ENCODE measurements at places on chromosomes 1 and 21. TPM values are rescaled to one million over a fixed set of nuclear protein-coding genes. Genes with fewer than 3 reads are reported as not detected.
A peak's percentile ranks its signal among the peaks of the same experiment; 100 is the strongest.

DNA sequence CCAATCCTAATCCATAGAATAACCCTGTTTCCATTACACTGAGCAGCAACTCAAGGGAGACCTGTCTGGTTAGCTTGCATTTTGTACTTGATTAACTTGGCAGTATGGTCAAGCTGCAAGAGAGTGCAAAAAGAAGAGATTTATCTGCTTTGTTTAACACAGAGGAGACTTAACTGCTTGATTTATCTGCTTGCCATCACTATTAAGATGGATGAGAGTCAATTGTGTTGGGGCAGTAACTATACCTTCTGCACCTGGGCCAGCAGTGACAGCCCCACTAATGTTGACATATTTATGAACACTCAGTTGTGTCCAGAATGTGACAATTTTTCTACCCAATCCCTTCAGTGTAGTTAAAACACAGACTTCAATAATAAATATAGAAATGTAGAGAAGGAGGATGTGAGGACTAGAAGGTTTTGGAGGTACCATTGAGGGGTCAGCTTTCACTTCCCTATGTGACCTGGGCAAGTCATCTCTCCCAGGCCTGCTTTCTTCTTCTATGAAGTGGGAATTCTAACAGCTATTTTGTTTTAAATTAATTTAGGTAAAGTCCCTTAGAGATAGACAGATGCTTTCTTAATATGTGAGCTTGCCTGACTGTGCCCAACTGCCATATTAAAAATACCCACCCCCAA, 159.1 kb upstream of the KCNK2 start:
- DNase-seq = no peak

GRCh38 chr1:233700338-233700737, 86.4 kb downstream of the KCNK1 start:
- DNase-seq = no peak

DNA sequence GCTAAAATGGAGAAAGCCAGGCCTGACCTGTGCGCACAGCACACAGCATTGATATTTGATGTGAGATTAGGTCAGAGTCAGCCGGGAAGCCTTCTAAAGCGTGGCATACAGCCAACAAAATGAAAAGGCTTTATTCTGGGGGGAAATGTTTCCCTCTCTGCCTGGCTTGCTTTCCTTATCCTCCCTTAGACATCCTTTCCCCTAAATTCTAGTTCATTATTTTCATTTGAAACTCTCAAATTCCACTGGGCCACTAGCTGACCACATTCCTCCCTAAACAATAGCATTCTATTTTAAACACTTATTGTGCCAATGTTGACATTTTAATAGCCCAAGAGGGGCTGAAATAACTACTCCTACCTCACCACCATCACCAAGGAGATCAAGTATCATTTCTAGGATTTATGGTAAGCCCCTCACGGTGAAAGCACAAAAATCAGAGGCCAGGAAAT, 49.4 kb downstream of the LEPR start:
- DNase-seq = no peak

DNA sequence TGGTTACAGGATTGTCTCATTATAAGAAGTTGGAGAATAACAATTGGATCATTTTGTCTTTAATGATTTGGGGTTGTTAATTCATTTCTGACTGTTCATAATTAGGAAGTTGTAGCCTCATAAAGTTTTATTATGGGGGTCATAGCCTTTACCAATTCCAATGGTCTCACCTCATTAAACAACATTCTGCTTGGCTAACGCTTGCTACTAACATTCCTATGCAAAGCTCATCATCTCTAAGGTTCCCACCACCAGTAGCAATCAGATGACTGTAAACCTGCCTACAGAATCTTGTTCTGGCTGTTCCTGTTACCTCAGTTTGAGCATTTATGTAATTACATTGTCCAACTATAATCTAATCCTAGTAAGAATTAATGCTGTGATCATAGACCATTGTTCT, 60.2 kb downstream of the ODF2L start:
- DNase-seq = no peak

GRCh38 chr1:111990026-111990877, 784 bp upstream of the KCND3 start:
- DNase-seq = no peak

DNA sequence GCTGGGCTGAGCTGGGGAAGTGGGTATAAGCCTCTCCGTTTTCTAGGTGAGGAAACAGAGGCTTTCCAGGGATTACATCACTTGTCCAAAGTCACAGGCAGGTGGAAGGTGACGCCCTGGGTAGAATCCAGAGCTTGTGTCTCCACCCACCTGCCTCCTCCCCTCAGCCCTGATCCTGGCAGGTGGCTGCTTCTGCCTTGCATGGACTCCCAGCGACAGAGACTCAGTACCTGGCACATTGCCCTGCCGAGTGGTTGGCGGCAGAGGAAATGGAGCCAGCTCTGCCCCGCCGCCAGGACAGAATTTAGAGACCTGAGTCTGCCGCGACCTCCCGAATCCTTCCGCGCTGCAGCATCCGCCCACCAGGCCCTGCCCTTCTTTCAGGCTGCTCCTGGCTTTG, 2.1 kb downstream of the PLA2G2E start:
- no peak for DNase-seq

GRCh38 chr1:68454534-68454933, 4.8 kb upstream of the RPE65 start:
- DNase-seq = no peak

GRCh38 chr1:109208394-109208793, 5.3 kb upstream of the SARS1 start:
- DNase-seq = no peak

DNA sequence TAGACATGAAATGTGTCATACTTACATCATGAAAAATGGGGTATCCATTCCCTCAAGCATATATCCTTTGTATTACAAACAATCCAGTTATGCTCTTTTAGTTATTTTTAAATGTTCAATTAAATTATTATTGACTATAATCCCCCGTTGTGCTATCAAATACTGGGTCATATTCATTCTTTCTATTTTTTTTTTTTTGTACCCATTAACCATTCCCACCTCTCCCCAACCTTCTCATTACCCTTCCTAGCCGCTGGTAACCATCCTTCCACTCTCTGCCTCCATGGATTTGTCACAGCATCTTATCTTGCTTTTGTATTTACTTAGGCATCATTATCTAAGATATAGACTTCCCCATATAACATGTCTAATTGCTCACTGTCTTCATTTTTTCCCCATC, 15.8 kb downstream of the ATG4C start:
- DNase-seq = no peak

- no peak for DNase-seq
These were observed 486.4 kb downstream of the PLPP3 start for GRCh38 chr1:56092684-56093570.

- no peak for DNase-seq
These were observed 21.2 kb upstream of the APOBEC4 start for GRCh38 chr1:183674339-183674738.

GRCh38 chr1:28199328-28200233, 23.1 kb upstream of the PTAFR start:
- no peak for DNase-seq

DNA sequence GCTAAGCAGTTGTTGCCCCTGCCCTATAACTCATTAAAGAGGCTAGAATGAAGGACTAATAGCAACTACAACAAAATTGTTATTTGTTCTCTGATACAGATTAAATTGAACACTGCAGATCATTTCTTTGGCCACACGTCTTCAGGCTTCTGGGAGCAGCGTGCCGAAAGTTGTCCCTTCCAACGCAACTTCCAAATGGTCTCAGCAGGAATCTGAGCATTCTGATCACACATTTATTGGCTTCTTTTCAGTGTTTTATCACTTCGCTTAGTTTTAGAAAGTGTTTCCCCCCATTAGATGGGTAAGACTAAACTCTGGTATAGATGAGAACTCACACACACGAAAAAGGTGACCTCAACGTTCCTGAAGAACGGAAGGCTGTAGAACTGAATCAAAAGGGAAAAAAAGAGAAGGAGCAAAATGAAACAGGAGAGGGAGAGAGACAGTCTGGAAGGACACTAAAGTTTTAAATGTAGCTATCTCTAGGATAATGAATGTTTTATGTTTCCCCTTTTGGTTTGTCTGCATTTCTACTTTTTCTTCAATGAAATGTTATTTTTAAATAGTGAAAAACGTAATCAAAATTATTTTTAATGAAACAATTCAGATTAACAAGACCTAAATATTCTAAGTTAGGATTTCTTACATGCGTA, 336.5 kb downstream of the RRAGC start:
- no peak for DNase-seq

DNA sequence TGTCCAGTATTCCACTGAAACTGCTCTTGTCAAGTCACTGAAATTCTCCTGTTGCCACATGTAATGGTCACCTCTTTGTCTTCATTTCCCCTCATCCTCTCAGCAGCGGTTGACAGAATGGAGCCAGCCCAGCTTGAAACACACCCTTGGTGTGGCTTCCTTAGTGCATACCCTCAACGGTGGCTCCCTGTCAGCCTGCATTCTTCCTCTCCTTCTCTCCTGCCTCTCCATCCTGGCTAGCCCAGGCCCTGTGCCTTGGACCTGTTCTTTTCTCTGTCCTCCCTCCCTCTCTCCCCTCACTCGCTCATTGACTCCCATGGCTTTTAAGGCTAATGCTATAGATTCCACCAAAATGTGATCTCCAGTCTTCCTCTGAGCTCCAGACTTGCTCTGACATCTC, 3.7 kb downstream of the FCMR start:
- no peak for DNase-seq

- no peak for DNase-seq
These were observed 7.6 kb downstream of the DR1 start for GRCh38 chr1:93353286-93353685.

- DNase-seq = no peak
These were observed 2.7 kb upstream of the OLIG2 start for GRCh38 chr21:33022828-33023573.

DNA sequence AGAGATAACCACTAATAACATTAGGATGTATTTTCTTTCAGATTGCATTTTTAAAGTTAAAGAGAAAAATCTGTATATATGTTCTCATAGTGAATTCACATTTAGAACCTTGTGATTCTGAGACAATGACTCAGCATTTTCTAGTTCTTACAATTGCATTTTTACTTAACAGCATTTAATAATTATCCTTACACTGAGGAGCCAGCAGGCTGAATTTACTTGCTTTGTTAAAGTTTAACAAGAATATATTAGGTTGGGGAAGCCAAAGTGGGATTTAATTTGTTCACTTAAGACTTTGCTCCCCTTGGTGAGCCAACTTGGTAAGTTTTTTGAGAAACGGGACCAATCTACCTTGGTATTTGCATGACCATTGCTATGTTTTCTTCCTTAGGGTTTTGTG, 4.5 kb downstream of the PATJ start:
- no peak for DNase-seq

DNA sequence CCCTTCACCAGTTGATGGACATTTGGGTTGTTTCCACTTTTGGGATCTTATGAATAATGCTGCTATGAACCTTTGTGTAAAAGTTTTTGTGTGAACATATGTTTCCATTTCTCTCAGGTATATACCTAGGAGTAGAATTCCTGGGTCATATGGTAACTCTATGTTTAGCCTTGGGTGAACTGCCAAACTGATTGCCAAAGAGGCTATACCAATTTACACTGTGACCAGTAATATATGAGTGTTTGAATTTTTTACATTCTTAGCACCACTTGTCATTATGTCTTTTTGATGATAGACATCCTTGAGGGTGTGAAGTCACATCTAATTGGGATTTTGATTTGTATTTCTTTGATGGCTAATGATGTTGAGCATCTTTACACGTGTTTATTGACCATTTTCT, 290.1 kb downstream of the DUSP10 start:
- no peak for DNase-seq

DNA sequence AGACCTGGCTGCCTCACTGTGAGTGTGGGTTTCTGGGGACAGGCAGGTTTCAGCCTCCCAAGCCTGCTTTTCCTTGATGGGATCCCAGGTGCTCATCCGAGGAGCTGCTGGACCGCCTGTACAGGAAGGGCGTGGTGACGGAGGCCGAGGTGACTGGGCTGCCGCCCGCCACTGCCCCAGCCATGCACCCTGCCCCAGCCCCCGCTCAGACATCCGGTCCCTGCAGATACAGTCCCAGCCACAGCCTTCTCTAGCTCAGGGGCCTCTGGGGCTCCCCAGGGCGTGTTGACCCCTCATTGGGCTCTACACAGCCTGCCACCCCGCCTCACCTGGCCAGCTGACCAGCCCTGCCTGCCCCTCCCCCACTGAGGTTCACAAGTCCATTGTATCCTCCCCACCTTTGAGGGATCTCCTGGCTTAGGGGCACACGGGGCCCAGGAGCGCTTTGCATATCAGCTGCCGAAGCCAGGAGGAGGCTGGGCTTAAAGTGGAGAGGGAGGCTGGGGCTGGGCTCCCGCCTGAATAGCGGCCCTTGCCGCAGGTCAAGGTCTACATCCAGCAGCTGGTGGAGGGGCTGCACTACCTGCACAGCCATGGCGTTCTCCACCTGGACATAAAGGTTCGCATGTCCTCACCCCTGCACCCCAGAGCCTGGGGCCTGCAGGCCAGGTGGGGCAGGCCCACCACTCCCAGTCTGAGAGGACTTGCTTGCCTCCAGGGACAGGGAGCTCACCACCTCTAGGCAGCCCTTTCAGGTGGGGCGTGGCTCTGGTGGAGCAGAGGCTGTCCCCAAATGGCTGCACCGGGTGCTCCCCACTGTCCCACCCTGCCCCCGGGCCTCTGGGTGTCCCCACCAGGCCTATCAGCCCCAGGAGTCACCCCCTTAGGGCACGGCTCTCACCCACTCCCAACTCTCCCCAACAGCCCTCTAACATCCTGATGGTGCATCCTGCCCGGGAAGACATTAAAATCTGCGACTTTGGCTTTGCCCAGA, 38.5 kb downstream of the TRIM11 start:
- peak; percentile 78 for DNase-seq

DNA sequence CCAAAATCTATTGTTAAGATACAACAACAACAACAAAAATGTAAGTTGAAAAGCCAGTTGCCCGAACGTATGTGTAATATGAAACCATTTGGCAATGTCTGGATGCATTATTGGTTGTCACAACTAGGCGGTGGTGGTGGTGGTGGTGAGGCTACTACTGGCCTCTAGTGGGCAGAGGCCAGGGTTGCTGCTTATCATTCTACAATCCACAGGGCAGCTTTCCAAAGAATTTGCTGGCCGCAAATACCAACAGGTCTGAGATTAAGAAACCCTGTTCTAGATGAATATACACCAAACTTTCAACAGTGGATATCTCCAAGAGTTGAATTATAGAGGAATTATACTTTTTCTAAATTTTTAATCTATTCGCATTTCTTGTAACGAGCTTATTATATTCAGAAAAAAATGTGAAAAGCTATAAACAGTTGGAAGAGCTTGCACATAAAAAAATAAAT, 26.8 kb upstream of the ZNF697 start:
- no peak for DNase-seq

DNA sequence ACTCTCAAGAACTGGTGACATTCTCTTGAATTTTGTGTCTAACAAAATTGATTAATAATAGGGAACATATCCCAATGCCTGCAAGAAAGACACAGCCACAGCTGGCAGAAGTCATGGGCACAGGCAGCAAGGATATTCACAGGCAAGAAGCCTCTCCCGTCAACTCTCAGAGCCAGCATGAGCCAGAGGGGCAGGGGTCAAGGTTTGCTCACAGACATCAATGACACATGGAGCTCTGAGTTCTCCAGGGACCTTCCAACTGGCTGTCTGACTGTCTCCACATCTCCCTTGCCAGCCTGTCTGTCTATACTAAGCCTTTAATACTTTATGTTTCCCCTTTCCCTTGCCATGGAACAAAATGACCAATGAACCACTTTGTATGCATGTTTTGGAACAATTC, 101.5 kb upstream of the RAB4A start:
- no peak for DNase-seq

DNALI1 gene
- 3.0 TPM for total RNA-seq

LCE2B gene
- total RNA-seq = not detected

UQCRHL gene
- total RNA-seq = 4.9 TPM

PPIAL4G gene
- not detected for total RNA-seq

Data from cardiac septum (tissue), 1 donor.